ENCODE measurements at places on chromosomes 2 and 18.

DNA sequence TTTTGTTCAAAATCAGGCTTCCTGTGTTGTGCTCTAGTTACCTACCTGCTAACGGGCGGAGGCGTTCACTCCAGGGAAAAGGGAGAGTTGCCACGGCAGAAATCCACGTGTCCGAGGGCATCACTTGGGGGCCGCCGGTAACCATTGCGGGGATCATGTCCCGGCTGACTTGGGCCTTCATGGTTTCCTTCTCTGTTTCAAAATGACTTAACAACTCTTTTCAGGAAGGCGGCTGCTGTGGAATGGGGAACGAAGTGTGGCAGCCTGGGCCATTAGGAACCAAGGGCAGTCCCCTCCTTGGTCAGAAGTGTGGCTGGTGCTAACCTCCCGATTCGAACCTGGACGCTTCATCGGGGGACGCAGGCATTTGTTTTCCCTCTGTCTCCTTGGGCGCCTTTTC lies 56.8 kb downstream of the INPP5D start:
- no peak for DNase-seq

GRCh38 chr2:241386519-241386918 lies 30.4 kb downstream of the FARP2 start:
- DNase-seq: no peak

DNA sequence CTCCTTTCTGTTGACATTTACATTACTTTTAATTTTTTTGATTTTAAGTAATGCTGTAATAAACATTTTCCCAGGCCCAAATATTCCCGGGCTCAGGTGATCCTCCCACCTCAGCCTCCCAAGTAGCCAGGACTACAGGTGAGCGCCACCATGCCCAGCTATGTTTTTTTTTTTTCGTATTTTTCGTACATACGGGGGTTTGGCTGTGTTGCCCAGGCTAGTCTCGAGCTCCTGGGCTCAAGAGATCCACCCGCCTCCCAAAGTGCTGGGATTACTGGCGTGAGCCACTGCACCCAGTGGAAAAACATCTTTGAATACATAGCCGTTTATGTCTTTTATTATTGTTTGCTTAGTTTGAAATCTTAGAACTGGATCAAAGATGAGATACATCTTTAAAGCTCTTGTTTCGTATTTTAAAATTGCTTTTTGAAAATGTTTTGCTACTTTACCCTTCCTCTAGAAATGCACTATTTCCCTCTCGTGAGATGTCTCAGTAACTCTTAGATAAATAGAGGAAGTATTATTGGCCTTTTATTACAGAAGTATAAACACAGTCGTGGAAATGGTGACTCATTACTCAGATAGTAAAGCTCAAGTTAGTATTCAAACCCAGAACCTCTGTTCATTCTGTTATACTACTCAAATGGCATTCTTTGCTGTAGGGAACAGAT lies 2.4 kb downstream of the SMCHD1 start:
- no peak for DNase-seq

GRCh38 chr2:177383935-177384334 lies 8.6 kb upstream of the AGPS start:
- no peak for DNase-seq

- no peak for DNase-seq
These were observed 173.8 kb upstream of the TMEM200C start for GRCh38 chr18:6069103-6069502.

DNA sequence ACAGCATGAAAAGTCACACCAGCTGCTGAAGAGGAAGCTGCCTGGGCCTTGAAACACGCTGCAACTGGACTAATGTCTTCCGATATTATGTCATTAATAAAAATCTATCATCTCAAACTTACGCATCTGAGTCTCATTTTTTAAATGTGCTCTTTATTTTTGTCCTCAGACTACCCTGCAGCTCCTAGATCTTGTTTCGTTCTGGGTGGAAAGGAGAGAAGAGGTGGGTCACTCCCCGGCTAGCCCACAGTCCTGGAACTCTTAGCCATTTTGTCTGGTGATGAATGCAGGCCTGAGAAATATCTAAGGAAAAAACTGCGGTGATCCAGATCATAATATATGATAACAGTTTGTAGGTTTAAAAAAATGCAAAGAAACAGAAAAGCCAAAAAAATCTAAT lies 73.3 kb downstream of the TXNL1 start:
- no peak for DNase-seq

DNA sequence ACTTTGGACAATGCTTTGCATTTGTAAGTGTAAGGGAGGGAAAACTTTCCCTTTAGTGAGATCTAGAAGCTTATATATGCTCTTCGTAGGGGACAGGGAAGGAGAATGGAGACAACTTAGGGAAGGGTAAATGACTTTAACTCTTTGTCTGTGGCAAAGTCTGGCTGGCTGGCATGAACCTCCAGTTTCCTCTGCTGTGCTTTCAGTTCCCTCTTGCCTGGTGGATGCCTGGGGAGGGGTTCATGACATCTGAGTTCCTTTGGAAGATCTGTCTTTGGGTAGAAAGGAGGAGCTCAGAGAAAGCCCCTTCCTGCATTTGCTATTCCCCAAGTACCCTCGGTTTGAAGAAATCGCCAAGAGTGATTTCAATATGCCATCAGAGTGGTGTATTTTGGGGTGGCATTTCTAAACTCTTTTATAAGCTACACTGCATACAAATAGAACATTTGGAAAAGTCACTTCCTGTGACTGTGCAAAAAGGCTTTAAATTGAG lies 143.6 kb downstream of the VAPA start:
- no peak for DNase-seq

DNA sequence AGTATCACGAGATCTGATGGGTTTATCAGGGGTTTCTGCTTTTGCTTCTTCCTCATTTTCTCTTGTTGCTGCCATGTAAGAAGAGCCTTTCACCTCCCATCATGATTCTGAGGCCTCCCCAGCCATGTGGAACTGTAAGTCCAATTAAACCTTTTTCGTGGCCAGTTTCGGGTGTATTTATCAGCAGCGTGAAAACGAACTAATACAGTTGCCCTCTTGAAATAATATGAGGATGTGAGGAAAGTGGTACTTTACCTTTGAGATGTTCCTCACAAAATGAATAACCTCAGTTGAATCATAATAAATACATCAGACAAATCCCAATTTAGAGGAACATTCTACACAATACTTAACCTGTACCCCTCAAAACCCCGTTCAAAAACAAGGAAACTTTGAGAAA lies 356.4 kb downstream of the CPS1 start:
- DNase-seq: no peak

GRCh38 chr2:187349326-187349944 lies 98.6 kb downstream of the CALCRL start:
- DNase-seq: no peak

DNA sequence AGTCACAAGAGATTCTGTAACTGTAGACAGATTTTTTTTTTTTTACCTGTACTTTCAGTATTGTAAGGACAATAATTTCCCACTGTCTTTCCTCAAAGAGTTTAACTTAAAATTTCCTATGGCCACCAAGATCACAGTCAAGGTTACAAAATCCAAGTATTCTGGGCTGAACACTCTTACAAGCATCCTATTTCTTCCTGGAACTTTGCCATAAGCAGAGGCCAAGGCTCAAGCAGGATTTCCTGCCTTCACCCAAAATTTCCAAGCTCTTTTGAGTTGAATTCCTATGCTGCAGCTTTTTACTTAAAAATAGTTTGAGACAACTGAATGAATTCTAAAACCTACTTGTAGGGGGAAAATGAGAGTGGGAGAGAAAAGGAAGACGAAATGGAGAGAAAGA lies 299.4 kb downstream of the ZNF516 start:
- DNase-seq: no peak

DNA sequence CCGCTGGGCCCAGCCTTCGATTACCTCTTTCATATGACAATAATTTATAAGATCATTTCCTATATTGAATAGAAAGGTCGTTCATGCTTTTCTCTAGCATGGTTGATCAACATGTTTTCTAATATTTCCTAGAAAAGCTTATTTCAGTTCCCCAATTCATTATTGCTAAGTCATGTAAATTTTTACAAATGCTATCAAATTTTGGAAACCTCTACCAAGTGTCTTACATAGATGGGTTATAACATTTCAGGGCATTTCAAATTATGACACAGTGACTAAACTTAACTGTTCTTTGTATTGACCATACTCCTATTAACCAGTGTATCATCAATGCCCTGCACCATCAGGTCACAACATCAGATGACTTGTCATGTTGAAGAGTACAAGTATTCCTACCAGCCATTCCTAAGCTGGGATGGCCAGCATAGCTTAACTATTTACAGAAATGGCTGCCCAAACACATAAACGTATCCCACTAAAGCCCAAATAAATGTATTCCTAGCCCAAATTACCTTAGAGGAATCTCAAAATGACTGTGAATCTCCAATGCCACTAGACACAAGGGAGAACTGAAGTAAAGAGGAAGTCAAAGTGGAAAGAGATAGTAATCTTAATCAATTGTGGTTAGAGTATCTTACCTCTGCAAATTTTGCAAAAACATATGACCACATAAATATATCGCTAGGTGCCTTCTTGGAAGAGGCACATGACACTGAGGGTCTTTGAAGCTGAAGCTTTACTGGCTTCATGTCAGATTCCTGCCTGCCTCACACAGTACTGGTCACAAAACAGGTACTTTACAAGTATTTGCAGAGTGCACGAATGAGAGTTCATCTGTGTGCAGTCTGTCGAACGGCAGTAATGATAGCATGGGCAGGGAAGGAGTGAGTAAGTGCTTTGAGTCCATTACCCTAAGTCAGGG lies 87.3 kb upstream of the TLK1 start:
- DNase-seq: no peak

GRCh38 chr18:59087391-59087790 lies 52.3 kb upstream of the SEC11C start:
- no peak for DNase-seq

GRCh38 chr18:48962994-48963561 lies 12.3 kb upstream of the SMAD7 start:
- DNase-seq: no peak

DNA sequence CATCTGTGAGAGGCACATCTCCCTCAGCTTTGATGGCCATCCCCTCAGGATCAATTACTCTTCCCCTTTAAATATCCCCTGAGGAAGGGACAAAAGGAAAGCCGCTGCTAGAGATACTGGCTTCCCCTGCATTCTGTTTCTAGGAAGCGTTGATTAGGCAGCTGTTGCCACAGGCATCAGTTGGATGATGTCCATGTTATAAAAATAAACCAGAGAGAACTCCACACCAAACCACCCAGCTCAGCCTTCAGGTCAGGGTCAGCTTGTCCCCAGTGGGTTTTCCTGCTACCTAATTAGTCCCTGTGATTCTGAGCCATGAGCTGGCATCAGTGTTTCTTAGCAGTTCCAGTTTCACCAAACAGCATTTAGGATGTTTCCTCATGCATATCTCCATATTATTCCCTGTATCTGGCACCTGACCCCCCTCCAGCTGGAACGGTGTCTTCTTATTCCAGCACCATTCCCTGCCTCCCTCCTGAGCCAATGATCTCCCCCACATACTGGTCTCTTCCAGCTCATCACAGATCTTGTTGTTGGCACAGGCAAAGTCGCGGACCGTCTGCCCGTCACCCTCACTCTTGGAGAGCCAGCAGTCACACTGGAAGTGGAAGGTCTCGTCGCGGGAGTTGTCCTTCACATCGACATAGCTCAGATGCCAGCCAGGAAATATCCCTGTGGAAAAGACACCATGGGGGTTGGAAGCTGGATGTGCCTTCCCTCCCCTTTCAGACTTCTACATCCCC lies 168.4 kb downstream of the LOXHD1 start:
- no peak for DNase-seq

DNA sequence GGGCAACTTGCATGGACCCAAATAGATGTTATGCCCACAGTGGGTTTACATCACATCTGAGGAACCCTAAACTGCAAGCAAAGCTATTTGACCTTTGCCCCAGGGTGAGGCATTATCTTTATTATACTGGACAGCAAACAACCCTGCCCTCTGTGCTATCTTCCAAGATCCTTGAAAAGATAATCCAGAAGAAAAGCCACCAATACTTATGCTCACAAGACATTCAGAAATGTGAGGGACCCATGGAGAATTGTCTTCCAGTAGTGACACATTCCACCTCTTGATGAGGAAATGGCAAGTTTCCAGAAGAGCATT lies 53.0 kb upstream of the NDUFV2 start:
- no peak for DNase-seq

- no peak for DNase-seq
These were observed 10.9 kb downstream of the TRIP12 start for GRCh38 chr2:229910832-229911412.

- no peak for DNase-seq
These were observed 19.1 kb downstream of the ZNF24 start for GRCh38 chr18:35324926-35325655.

GRCh38 chr2:109439390-109439786 lies 174.4 kb downstream of the SEPTIN10 start:
- no peak for DNase-seq

DNA sequence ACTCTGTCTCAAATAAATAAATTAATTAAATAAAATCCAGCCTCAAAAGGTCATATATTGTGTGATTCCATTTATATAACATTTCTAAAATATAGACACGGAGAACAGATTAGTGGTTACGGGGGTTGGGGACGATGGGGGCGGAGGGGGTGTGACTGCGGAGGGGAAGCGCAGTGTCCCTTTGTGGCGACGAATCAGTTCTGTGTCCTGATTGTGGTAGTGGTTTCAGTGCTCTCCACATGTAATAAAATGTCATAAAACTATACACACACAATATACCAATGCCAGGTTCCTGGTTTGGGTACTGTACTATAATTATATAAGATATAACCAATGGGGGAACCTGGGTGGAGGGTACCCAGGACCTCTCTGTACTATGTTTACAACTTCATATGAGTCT lies 186.4 kb downstream of the ANAPC1 start:
- no peak for DNase-seq

- no peak for DNase-seq
These were observed 86.3 kb downstream of the KCTD18 start for GRCh38 chr2:200423541-200423940.

- DNase-seq: no peak
These were observed 45.4 kb downstream of the C18orf63 start for GRCh38 chr18:74360852-74361655.

DNA sequence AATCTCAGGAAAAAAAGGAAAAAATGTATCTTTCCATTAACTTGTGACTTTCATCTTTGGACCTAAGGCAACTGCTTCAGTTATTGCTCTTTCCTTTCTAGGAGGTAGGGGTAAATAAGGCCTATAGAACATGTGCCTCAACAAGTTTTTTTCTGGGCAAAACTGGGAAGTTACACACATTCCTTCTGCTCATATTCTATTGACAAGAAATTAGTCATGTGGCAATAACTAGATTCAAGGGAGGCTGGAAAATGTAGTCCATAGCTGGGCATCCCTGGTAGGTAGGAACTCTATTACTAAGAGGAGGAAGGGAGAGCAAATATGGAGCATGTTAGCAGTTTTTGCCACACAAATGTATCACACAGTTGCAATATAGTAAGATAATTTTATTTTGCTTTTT lies 37.7 kb upstream of the NEMP2 start:
- DNase-seq: no peak

GRCh38 chr18:8788503-8789429 lies 83.4 kb downstream of the MTCL1 start:
- no peak for DNase-seq

- DNase-seq: no peak
These were observed 12.0 kb upstream of the ZNF396 start for GRCh38 chr18:35389095-35389618.

DNA sequence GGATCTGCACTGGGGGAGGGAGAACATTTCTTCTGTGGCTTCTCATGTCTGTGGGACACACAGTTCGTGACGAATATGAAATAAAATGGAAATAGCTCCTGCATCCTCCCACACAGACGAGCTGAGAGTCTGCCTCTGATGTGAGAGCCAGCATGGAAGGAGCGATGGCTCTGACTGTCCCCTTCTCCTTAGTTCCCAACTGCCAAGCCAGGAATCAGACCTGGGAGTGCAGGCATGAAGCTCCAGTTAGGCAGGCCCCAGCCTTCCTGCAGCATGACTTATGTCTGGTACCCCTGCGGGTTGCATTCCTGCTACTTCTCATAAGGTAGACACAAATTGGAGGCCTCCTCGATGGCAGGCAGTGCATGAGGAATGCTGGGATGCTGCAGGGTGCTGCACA lies 56.2 kb downstream of the PRKCE start:
- DNase-seq: no peak
